Sigmoid colon (tissue), 7 donors: ENCODE measurements at places on chromosomes 4 and X. TPM values are rescaled to one million over a fixed set of nuclear protein-coding genes. Genes with fewer than 3 reads are reported as not detected.
A peak's percentile ranks its signal among the peaks of the same experiment; 100 is the strongest.

DNA sequence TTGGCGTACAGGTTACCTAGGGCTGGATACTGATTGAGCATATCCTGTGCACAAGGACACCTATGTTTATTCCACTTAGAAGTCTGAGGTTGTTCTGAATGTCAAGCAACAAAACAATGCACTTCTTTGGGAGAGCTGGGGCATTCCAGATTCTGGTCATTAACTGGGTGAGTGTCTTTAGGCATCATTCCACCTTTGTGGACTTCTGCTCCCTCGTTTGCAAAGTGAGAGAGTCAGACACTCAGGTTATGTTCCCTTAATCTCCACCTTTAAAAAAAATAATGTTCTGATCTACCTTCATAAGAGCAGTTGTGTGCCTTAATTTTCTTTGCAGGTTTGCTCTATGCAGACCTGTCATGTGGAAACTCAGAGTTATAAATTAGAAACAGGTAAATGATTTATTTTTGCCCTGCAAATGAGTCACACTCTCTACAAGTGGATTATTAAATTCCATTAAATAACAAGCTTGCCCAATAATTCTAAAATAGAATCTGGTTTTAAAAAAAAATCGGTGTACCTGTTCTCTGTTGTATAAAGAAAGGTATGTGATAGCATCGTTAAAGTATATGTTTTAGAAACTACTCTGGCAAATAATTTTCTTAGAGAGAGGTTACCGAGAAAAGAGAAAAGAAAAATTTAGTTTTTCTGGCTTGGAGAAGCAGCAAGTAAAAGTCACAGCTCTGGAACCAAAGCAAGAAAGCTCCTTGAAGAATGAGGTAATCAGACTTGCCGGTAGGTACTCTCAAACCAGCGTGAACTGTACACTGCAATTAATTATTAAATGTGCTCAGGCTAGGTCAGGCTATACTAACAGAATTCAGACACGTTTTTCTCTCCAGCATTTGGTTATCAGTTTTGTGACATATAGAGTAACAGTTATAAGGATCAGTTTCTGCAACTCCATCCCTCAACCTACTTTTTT is 93.2 kb downstream of the SORBS2 start:
- no peaks in the 10 kb centered on the region for H3K27me3 ChIP-seq
- no peaks in the 10 kb centered on the region for H3K4me1 ChIP-seq
- no peak for DNase-seq
- no peak overlapping the region for H3K4me3 ChIP-seq
- no peaks in the 10 kb centered on the region for H3K36me3 ChIP-seq

The GNRHR gene
- total RNA-seq = not detected

DNA sequence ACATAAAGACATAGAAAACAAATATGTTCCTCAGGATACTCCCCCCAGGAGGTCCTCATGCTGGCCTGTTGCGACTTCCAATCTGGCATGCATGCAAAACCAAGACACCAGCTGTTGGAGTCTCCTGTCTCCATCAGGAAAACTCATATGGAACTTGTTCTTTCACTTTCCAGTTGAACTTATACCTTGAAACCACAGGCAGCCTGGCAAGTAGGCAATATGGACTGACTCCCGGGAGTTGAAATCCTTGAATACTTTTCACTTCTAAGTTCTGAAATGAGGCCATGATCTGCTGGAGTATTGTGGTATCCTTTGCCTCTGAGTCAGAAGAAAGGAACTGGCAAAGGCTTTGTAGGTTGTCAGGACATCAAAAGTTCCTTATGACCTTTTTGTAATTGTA is 444.2 kb downstream of the IDS start:
- H3K4me3 ChIP-seq = no peak overlapping the region
- no peaks in the 10 kb centered on the region for H3K27me3 ChIP-seq
- H3K27ac ChIP-seq = no peak overlapping the region
- H3K4me1 ChIP-seq = no peaks in the 10 kb centered on the region

DNA sequence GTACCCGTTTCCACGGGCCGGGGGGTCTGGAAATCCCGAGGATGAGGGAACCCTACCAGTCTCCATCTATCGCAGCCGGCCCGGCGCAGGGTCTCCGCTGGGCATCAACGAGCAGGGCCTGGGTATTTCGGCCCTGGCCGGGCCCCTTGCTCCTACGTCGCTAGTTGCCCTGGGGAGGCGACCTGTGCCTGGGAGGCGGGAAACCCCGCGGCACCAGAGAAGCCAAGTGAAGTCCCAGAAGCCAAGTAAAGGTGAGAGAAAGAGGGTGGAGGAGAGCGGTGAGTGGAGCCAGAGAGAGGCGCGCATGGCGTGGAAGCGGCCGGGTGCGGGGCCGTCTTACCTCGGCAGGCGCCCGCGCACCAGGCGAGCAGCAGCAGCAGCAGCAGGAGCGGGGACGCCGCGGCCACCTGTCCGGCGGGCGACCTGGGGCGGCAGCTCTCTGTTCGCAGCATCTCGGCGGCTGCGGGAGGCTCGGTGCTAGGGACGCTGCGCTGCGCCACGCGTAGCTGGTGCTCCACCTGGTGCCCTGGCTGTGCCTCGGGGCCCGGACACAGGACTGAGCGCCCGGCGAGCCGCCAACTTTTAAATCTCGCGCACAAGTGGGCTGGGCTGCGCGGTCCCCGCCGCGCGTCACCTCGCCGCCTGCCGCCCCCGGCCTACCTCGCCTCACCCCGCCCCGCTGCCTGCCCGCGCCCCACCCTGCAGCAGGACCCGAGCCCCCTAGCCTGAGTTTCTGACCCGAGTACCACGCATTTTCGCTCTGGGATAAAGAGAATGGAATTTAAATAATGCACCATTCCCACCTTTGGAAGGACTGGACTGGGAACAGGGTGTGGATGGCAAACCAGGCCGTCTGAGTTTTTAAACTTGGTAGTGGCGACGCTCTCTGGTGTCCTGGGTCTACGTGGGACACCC is at the start of gene NMU:
Gene NMU, minus strand, starts transcription at position 558 of the 915 bp plus-strand sequence. Its CDS starts 106 bp downstream, at position 452.
- H3K36me3 ChIP-seq = no peaks in the 10 kb centered on the region
- peaks cover 20% of the 10 kb centered on the region for H3K27me3 ChIP-seq
- H3K27ac ChIP-seq = no peak within 1 kb of the TSS
- DNase-seq = no peak

The ADH7 gene
- total RNA-seq = not detected

- no peak overlapping the region for H3K27ac ChIP-seq
- no peak for DNase-seq
- no peak overlapping the region for H3K4me3 ChIP-seq
- H3K27me3 ChIP-seq = no peaks in the 10 kb centered on the region
- H3K4me1 ChIP-seq = peaks cover 7% of the 10 kb centered on the region
These were observed 50.6 kb upstream of the TENM3 start for GRCh38 chr4:182192511-182193181.

DNA sequence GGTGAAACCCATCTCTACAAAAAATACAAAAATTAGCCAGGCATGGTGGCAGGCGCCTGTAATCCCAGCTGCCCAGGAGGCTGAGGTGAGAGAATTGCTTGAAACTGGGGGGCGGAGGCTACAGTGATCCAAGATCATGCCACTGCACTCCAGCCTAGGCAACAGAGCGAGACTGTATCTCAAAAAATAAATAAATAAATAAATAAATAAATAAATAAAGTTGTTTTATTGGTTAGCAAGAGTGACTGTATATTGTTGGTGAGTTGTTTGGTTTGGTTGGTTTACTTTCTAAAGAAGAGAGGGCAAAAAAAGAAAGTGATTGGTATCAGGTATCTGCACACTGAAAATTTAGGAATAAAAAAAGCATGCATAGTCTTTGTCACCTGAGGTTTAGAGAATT is 501.0 kb downstream of the RPA4 start:
- H3K4me1 ChIP-seq = no peaks in the 10 kb centered on the region
- no peak overlapping the region for H3K27ac ChIP-seq
- H3K4me3 ChIP-seq = no peak overlapping the region
- no peak for DNase-seq

The CHRDL1 gene
- 180 TPM for total RNA-seq

- H3K4me3 ChIP-seq = no peak overlapping the region
- H3K27me3 ChIP-seq = no peaks in the 10 kb centered on the region
- peaks cover 5% of the 10 kb centered on the region for H3K36me3 ChIP-seq
- H3K4me1 ChIP-seq = no peaks in the 10 kb centered on the region
These were observed 2.9 kb upstream of the MND1 start for GRCh38 chr4:153341575-153342090.

DNA sequence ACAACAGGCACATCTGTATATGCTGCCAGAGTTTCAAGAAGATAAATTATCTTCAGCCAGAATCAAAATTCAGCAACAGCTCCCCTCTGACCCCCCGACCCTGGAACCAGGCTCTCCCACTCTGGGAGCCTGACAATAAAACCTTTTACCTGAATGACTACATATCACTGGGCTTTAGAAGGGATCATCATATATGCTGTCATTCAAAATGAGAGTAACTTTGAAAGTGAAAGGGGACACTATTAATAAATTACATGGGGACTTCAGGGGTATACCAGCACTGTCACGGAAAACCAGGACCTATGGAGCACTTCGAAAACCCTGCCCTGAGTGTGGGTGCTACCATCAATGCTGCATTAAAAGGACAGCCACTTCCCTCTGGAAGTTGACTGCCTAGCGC is 26.2 kb downstream of the TSPAN5 start:
- no peak overlapping the region for H3K27ac ChIP-seq
- no peaks in the 10 kb centered on the region for H3K36me3 ChIP-seq
- H3K4me3 ChIP-seq = no peak overlapping the region
- no peaks in the 10 kb centered on the region for H3K27me3 ChIP-seq
- no peak for DNase-seq
- H3K4me1 ChIP-seq = peaks cover 30% of the 10 kb centered on the region

The RBM46 gene
- total RNA-seq = 4.1 TPM

GRCh38 chr4:20395160-20395773 is 143.6 kb downstream of the SLIT2 start:
- H3K27ac ChIP-seq = no peak overlapping the region
- H3K4me3 ChIP-seq = no peak overlapping the region

DNA sequence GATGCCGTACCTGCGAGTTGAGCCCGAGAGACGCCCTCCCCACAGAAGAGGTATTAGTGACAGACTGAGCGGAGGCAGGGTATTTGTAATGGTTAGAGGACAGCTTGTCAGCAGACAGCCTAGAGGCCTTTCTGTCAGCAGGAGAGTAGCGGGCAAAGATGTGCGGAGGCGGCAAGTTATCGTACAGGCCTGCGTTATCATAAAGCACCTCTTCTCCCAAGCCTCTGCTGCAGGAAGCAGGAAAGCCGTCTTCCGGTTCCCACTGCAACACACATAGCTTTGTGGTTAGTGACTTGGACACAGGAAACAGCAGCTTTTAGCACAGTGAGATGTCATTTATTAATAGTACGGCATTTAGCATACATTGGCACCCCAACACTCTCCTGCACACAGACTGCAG is 158.3 kb downstream of the AFAP1 start:
- H3K4me3 ChIP-seq = no peak overlapping the region
- peaks cover 49% of the 10 kb centered on the region for H3K4me1 ChIP-seq
- no peaks in the 10 kb centered on the region for H3K27me3 ChIP-seq
- H3K36me3 ChIP-seq = no peaks in the 10 kb centered on the region
- DNase-seq = peak; percentile 62

DNA sequence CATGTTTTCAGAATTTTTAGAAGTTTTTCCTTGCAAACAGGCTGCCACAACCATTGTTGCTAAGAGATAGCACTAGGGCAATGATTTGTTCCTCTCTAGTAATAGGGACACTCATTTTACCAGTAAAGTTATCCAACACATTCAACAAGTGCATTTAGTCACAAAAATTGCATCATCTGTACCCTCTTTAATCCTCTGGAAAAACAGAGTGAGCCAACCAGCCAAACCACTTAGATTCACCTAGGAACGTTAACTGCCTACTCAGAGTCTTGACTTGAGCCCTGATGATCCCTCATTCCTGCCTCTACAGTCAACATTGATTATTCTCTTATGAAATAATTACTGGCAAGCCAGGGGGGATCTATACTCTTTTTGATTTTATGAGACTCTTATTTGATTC is 17.0 kb upstream of the ADGRA3 start:
- H3K27ac ChIP-seq = no peak overlapping the region
- H3K27me3 ChIP-seq = no peaks in the 10 kb centered on the region
- no peak for DNase-seq
- no peaks in the 10 kb centered on the region for H3K36me3 ChIP-seq

GRCh38 chrX:85994228-85994627 is 53.1 kb downstream of the CHM start:
- no peaks in the 10 kb centered on the region for H3K27me3 ChIP-seq
- no peak for DNase-seq
- no peaks in the 10 kb centered on the region for H3K36me3 ChIP-seq
- H3K4me3 ChIP-seq = no peak overlapping the region
- no peaks in the 10 kb centered on the region for H3K4me1 ChIP-seq

GRCh38 chr4:67886281-67886680 is 2.5 kb upstream of the TMPRSS11D start:
- no peak for DNase-seq
- H3K27me3 ChIP-seq = no peaks in the 10 kb centered on the region
- no peak overlapping the region for H3K27ac ChIP-seq
- H3K4me3 ChIP-seq = no peak overlapping the region

DNA sequence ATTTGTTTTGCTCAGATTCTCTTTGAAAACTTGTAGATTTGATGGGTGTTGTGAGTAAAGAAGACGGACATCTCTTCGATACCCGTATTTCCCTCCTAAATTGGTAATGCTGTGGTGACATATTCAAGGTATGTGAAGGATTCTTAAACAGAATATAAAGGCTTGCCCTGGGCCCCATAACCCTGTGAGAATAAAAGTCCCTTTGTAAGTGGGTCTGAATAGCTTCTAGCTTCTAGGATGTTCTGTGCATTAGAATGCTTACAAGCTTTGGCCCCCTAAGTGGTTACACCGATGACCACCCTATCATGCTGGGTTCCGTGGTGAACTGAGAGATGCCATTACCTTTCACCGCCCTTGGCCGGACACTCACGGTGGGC is 574 bp upstream of the MOB1B start:
- no peaks in the 10 kb centered on the region for H3K36me3 ChIP-seq
- no peak for DNase-seq
- peaks cover 12% of the 10 kb centered on the region for H3K4me1 ChIP-seq
- H3K4me3 ChIP-seq = peak overlapping the region; percentile 81
- H3K27ac ChIP-seq = peak overlapping the region; percentile 82

GRCh38 chr4:30610361-30610760 is 109.8 kb upstream of the PCDH7 start:
- H3K4me1 ChIP-seq = no peaks in the 10 kb centered on the region
- no peaks in the 10 kb centered on the region for H3K27me3 ChIP-seq
- no peak overlapping the region for H3K27ac ChIP-seq
- no peaks in the 10 kb centered on the region for H3K36me3 ChIP-seq
- no peak for DNase-seq

DNA sequence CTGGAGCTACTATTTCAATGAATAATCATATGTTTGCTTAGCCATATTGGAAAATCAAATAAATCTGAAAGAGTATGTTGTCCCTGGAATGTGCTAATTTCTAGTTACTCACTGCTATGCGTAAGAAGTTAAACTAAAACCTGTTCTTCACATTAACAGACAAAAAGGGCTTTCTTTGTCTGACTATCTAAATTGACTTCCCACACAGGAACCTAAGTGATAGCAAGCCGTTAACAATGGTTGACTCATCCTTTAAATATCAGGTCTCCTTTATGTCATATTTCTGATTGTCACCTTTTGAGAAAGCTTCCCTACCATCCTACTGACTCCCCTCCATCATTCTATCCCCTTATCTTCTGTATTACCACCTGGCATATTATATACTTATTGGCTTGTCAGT is 81.4 kb downstream of the AMELX start:
- no peak overlapping the region for H3K27ac ChIP-seq
- H3K27me3 ChIP-seq = no peaks in the 10 kb centered on the region
- DNase-seq = no peak
- no peak overlapping the region for H3K4me3 ChIP-seq
- H3K4me1 ChIP-seq = no peaks in the 10 kb centered on the region
